ENCODE measurements at places on chromosomes 6 and 20. TPM values are rescaled to one million over a fixed set of nuclear protein-coding genes. Genes with fewer than 3 reads are reported as not detected.
A peak's percentile ranks its signal among the peaks of the same experiment; 100 is the strongest.

MAS1 gene
- total RNA-seq: not detected

CST5 gene
- total RNA-seq: not detected

PLTP gene
- total RNA-seq: 46.7 TPM

C6orf141 gene
- not detected for total RNA-seq

FOXQ1 gene
- not detected for total RNA-seq

ERMARD gene
- 37.8 TPM for total RNA-seq

IL17A gene
- total RNA-seq: not detected

ADGB gene
- not detected for total RNA-seq

DEF6 gene
- total RNA-seq: 72.1 TPM

MCM3 gene
- 42.2 TPM for total RNA-seq

DNA sequence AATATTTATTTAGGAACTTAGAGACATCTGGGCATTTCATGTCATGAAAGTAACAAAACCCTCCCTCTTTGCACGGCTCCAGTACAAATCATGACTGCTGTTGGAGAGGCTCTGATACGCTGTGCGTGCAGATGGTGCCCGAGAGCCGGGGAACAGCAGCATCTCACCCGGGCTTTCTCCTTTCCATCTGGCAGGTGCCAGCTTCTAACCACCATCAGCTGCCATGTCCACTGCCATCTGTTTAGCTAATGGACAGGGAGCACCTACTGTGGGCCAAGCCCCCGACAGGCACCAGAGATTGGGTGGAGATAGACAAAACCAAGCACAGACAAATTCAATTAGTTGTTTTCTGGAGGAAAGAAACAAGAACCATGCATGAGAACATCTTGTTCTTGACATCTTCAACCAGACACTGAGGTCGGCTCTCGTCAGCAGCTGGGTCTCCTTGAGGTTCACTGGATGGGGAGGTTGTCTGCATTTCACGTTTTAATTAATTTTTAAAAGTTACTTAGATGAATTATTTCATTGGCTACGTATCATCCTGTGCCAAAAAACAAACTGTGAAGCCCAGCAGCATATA, 323.7 kb downstream of the THBS2 start:
- no peak for DNase-seq

DNA sequence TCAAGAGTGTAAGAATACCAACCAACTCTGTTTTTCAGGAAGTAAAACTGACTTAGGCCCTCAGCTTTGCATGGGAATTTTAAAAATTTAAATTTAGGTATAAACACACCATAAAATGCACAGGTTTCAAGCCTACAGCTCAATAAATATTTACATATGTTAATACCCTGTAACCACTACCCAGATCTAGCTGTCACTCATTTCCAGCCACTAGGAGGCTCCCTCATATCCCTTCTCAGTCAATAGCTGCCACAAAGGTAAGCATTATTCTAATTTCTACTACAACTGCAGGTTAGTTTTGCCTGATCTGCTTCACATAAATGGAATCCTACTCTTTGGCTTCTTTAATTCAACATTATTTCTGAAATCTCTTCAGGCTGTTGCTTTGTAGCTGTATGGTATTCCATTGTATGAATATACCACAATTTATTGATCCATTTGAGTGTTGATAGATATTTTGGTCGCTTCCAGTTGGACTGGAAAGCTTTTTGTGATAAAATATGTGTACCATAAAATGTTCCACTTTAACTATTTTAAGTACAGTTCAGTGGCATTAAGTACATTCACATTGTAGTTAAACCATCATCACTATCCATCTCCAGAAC, 32.5 kb upstream of the MEI4 start:
- DNase-seq: no peak

DNA sequence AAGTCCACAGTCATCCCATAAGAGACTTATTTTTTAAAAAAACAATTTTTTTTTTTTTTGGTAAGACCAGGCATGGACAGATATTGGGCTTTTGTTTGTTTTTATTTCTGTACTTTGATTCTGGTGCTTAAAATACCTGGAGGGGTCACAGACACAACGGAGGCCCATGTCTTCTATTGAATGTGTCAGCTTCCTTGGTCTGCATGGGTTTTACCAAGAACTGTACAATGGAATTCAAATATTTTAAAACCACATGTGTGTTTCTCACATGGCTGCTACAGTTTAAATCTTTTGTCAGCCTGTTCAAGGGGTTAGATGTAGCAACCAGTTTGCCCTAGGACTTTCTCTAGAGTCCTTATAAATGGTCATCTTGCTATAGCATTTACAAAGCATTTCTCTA, 139.8 kb downstream of the SOX4 start:
- DNase-seq: no peak

DNA sequence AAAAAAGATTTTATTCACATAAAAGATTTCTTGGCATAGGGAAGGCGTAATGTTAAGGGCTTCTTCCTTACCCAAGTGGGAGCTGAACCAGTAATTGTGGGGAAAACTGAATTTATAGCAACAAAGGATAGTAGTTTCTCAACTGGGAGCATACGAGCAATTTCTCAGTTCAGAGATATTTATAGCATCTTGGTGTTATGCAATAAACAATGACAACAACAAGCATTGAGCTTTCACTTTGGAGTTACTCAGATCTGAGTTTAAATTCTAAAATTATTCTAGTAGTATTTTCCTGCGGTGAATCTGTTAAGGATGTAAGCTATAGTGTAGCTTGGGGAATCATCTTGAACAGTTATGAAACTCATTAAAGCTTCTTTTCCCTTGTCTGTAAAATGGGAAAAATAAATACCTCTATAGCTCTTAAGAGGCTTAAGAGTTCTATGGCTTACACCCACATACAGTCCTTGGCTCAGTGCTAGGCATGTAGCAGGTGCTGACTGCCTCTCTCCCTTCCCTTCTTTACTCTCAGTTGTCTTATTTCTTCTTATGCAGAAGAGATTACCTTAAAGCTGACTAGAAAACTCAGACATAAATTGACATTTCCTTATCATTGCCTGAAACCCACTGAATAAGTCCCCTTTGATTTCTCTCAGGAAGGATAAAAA, 58.8 kb downstream of the SAMD5 start:
- no peak for DNase-seq

DNA sequence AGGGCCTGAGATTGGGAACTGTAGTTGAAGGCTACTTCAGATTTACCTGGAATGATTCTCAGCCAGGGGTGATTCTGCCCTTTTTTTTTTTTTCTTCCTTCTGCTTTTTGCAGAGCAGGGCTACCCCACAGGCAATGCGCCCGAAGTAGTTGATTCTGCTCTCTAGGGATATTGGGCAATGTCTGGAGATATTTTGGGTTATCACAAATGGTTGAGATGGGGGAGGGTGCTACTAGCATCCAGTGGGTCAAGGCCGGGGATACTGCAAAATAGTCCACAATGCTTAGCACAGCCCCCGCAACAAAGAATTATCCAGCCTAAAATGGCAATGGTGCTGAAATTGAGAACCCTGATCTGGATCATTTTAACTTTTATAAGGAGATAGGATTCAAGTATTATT, 71.2 kb upstream of the ZMYND8 start:
- DNase-seq: no peak

DNA sequence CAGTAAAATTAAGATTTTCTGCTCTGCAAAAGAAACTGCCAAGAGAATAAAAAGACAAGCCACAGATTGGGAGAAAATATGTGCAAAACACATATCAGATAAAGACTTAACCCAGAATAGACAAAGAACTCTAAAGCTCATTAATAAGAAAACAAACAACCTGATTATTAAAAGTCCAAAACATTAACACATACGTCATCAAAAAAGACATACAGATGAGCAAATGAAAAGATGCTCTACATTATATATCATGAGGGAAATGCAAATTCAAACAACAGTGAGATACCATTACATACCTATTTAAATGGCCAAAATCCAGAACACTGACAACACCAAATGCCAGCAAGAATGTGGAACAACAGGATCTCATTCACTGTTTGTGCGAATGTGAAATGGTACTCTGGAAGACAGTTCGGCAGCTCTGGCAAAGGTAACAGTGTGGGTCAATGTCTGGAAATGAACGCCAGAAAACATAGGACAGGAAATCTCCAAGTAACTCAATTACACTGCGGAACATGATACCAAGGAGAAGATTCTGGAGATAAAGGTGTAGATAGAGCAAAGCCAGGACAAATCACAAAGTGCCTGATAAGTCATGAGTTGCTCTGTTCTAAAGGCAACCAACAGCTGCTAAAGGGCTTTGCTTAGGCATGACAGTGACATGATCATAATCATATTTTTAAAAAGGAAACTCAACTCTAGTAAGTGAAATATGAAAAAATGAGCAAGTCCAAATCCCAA, 96.8 kb downstream of the PDE10A start:
- no peak for DNase-seq

DNA sequence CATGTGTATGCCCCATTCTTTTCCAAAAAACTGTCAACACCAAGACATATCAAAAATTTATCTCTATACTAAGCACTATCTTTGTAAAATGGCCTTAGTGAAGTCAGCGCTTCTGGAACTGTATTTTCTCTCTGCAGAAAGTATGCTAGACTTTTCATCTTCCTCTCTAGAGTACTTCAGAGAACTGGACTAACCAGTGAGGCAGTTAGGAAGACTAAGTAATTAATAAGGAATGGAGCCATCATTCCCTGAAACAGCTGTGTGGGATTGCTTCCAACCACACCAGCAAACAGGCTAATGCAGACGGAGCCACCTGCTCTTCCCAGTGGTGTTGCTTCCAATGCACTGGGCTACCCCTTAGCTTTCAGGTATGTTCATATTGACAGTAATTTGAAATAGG, 169.1 kb upstream of the FUT9 start:
- no peak for DNase-seq

DNA sequence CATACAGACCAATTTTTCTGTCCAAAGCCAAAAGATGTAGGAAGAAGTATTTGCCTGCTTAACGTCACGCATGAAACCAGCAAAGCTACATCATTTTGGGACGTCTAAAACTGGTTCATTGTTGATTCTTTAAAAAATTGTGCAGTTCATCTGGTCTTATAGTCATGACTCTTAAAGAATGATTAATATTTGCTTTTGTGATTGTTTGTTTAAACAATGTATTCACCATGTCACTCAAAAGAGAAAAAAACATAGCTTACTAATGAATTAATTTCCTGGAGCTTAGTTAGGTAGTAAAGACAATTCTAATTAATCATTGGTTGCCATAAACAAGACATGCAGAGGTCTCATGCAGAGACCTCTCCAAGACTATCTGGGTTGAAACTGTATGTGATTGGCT, 157.3 kb downstream of the RPS12 start:
- DNase-seq: no peak

DNA sequence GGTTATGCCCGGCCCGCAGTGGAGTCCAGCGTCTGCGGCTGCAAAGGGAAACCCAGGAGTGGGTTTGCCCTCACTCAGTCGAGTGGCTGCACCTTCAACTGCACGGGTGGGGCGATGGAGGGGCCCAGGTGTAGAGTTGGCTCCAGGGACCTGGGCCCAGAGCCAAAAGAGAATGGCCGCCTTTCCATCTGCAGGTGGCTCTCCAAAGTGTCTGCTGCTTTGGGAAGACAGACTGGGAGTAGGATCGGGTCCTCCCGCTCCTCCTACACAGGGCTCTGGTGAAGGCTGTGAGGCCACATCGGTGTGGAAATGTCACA, 80.1 kb downstream of the PTPN1 start:
- no peak for DNase-seq

DNA sequence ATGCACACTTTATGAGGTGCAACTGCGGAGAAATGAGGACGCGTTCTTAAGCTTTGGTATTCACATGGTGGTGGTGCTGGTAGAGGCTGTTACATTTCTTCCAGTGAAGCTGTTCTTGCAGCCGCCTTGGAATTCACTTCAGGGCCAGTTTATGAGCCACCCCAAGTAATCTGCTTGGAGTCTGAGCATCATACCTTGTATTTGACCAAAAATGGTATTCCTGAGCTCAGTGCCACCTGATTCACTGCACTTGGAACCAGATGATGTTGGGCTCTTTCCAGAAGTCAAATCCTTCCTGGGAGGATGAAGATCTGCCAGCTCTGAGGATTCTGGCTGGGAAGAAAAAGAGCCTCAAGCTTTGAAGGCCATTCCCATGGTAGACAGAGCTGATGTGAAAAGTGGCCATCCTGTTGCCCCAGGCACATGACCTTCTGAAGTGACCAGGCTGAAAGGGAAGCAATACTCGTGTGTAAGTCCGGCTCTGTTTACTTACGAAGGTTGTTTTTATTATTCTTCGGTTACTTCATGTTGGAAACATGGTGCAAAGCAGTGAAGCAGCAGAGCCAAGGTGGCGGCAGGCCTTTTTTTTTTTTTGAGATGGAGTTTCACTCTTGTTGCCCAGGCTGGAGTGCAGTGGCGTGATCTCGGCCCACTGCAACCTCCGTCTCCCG, 7.7 kb downstream of the MANBAL start:
- DNase-seq: no peak

- peak; percentile 30 for DNase-seq
Observed at GRCh38 chr6:42429836-42430235, 21.9 kb downstream of the TRERF1 start.

- DNase-seq: no peak
Observed at GRCh38 chr20:833121-833449, 430 bp upstream of the FAM110A start.

GRCh38 chr6:148027201-148027600, 315.4 kb upstream of the SASH1 start:
- no peak for DNase-seq

- no peak for DNase-seq
Observed at GRCh38 chr6:1840491-1841121, 230.9 kb downstream of the FOXC1 start.

DNA sequence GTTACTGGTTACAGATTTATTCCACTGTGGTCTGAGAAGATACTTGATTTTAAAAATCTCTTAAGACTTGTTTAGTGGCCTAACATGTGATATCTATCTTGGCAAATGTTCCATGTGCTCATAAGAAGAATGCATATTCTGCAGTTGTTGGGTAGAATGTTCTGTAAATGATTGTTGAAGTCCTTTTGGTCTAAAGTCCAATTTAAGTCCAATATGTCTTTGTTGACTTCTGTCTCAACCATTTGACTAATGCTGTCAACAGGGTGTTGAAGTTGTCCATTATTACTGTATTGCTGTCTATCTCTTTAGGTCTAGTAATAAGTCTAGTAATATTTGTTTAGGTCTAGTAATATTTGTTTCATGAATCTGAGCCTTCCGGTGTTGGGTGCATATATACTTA, 387.8 kb upstream of the RUNX2 start:
- no peak for DNase-seq

DNA sequence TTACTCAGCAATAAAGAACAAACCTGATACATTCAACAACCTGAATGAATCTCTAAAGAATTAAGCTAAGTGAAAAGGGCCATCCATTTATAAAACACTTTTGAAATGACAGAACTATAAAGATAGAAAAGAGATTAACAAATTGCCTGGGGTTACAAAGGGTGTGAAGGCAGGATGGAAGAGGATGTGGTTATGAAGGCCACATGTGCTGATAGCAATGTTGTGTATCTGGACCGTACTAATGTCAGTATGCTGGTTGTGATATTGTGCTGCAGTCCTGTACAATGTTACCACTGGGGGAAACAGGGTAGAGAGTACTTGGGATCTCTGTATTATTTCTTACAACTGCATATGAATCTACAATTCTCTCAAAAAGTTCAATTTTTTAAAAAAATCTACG, 36.4 kb downstream of the ELOVL5 start:
- DNase-seq: no peak

All from spleen (tissue), 13 donors.